ELR (cell line): ENCODE measurements at places on chromosomes 11 and 22.
A peak's percentile ranks its signal among the peaks of the same experiment; 100 is the strongest.

DNA sequence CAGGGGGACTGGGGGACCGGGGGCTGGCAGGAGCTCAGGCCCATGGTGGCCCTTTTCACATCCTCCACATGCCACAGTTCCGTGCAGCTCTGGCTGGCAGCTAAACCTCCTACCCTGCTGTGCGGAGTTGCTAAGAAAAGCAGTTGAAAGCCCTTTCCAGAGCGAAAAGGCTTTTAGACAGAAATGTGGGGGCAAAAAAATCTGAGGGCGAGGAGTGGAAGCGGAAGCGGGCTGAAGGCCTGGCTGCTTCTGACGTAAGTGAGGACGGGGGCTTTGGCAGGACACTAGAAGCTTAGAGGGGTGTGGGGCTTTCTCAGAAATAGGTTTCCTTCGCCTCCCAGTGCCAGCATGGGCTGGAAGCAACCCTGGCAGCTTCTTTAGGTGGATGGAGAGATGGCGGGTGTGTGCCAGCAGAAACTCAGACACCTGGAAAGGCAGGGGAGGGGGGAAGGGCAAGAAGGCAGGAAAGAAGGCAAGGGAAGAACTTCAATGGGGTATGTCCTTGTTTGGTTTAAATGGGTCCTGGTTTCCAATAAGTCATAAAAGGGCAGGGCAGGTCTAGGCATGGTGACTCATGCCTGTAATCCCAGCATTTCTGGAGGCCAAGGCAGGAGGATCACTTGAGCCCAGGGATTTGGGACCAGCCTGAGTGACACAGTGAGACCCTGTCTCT lies 11.2 kb upstream of the DGKZ start:
- peak; percentile 37 for DNase-seq

DNA sequence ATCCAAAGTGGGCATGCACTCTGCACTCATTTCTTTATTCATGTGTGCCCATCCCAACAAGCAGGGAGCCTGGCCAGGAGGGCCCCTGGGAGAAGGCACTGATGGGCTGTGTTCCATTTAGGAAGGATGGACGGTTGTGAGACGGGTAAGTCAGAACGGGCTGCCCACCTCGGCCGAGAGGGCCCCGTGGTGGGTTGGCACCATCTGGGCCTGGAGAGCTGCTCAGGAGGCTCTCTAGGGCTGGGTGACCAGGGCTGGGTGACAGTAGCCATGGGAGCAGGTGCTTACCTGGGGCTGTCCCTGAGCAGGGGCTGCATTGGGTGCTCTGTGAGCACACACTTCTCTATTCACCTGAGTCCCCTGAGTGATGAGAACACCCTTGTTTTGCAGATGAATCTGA lies 129.3 kb upstream of the B3GAT1 start:
- DNase-seq = no peak

DNA sequence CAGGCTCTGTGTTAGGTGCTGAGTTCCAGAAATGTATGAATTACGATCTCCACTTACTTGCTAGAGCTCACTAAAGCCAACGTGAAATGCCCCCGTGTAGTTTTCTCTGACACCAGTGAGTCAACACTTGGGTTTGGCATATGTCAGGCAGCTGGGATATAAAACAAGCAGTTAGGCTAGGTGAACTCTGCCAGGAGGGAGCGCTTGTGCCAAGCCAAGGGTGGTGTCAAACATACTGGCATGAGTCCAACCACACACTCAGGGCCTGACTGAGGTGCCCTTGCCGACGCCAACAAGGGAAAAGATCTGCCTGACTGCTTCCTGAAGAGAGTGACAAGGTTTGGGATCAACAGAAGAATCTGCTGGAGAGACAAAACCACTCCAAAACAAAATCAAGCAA lies 167.8 kb upstream of the NARS2 start:
- no peak for DNase-seq

GRCh38 chr11:124725719-124726105 lies 14.0 kb upstream of the NRGN start:
- DNase-seq = peak; percentile 75

DNA sequence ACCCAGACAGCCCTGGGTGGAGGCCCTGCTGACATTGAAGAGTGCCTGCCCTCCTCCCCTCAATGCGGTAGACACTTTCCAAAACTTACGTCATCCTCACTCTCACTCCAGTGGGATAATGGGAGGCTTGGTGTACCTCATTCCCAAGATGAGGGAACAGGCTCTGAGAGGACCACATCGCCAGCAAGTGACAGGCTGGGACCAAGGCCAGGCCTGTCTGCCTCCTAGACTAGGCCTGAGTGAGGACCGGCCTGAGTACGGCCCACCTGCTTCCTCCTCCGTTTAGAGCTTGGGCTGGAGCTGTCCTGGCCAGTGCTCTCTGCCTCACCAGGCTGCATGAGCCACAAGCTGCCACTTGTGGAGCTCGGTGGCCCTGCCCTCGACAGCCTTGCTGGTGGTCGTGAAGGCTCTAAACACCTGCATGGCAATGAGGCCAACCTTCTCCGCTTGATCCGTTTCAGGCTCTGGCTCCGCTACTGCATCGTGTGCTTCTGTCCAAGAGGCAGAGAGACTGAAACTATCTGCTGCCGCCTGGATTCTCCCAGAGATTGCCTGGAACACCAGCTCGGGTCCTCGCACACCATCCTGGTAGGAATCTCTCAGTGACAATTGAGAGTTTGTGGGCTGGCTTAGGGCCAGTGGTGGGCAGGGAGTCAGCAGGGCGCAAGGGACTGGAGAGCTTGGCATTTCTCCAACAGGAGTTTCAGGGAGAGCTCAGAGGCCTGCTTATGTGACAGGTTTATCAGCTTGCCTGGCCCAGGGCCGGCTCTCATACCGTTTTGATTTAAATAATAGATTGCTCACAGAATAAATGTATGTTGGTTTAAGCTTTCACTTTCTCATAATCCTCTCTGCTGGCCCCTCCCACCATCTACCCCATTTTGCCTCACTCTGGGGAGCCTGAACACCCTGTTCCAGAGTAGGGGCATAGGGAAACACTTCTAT lies 9.4 kb downstream of the LRRC75B start:
- no peak for DNase-seq

GRCh38 chr11:15836795-15837194 lies 519.6 kb downstream of the SOX6 start:
- DNase-seq = no peak

- peak; percentile 43 for DNase-seq
Observed at GRCh38 chr22:40044870-40045834, 50.4 kb downstream of the FAM83F start.

- no peak for DNase-seq
Observed at GRCh38 chr22:47257566-47257965, 495.1 kb downstream of the TBC1D22A start.

- DNase-seq = peak; percentile 64
Observed at GRCh38 chr22:38305471-38306448, 11.5 kb downstream of the CSNK1E start.

- DNase-seq = no peak
Observed at GRCh38 chr11:57647372-57647771, 2.3 kb downstream of the YPEL4 start.

GRCh38 chr11:63937713-63938478 lies 906 bp upstream of the NAA40 start:
- no peak for DNase-seq

DNA sequence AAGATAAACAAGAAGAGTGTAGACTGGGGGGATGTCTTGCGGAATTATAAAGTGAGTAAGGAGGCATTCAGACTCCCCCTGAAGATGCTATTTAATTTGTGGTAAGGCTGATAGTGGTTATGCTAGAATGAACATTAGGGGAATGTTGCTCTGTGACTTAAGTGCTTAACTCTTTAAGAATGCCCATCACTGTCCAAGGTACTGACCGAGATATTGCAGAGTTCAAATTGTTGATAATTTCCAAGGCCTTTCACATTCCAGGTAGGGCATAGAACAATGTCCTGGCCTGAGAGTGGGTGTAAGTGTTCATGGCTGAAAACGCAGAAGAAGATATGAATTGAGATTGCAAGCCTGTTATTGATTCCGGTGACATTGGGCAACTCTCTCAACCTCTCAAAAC lies 90.3 kb upstream of the SEZ6L start:
- no peak for DNase-seq

DNA sequence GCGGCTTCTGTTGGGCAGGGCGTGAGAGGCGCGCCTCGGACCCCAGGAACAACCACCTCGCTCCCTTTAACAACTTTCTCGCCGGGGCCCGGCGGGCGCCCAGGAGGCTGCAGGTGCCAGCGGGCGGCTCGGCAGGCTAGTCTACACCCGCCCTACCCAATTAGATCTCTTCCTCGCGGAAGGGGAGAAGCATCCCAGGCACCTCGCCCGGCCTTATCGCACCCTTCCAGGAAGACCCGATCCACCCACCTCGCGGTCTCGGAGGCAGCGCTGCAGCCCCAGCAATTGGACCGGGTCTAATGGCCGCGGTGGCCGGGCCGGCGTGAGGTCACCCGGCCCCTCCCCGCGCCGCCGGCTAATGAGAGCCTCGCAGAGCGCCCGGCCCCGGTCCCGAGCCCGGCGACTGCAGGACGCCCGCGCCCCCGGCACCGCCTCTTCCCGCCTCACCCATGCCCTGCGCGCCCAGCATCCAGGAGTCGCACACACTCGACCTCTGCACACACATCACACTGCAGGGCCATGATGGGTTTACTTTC lies at the start of gene PLAAT3:
PLAAT3 (minus strand) TSS at position 298 of the 536 bp plus-strand sequence. CDS start 419 bp downstream, outside the sequence.
- DNase-seq = peak; percentile 76

GRCh38 chr22:26401726-26402125 lies 27.3 kb upstream of the ASPHD2 start:
- peak; percentile 21 for DNase-seq

- no peak for DNase-seq
Observed at GRCh38 chr11:115778928-115779650, 274.9 kb upstream of the CADM1 start.

DNA sequence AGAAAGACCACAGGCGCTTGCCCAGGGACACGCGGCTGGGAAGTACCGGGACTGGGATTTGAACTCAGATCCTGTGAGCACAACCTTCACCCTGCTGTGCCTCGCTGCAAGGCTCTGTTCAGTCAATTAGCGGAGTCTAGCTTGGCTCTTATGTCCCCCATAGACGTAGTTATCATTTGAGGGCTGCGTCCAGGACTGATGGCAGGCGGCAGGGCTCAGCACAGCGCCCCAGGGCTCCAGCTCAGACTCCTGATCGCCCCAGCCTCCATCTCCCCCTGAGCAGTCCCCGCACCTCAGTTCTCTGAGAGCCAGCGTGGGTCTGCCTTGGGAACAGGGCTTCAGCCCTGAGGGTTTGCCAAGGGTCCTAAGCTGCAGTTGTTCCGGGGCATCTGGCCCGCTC lies 19.8 kb downstream of the MRGPRG start:
- DNase-seq = no peak

DNA sequence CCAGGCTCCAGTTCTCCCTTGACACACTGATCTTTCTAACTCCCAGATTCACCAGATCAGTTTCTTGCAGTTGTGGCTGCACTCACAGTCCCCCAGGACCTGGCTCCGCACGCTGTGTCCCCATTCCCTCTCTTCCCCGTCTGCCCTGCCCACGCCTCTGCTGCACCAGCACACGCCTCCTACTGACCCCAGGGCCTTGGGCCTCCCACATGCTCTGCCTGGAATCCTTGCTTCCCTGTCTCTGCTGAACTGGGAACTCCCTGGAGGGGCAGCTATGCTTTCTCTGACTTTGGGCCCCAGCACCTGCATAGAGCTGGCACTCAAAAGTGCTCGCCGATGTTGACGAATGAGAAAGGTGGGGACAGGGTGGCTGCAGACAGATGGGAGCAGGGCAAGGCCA lies 68.9 kb downstream of the MYO7A start:
- no peak for DNase-seq

- peak; percentile 32 for DNase-seq
Observed at GRCh38 chr11:1832211-1832919, 2.4 kb upstream of the SYT8 start.

DNA sequence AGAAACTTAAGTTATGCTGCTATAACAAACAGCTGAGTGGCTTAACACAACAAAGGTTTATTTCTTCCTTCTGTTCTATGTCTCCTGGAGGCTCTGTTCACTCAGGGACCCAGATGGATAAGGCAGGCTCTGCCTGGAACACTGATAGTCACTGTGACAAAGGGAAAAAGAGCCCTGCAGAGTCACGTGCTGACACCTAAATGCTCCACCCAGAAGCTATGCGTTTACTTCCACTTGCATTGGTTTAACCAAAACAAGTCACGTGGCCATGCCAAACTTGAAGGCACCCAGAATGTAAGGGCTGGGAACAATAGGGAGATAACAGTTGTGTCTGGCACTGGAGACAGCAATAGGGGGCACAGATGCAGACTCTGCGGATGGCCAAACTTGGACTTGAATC lies 3.4 kb upstream of the MS4A15 start:
- DNase-seq = no peak

DNA sequence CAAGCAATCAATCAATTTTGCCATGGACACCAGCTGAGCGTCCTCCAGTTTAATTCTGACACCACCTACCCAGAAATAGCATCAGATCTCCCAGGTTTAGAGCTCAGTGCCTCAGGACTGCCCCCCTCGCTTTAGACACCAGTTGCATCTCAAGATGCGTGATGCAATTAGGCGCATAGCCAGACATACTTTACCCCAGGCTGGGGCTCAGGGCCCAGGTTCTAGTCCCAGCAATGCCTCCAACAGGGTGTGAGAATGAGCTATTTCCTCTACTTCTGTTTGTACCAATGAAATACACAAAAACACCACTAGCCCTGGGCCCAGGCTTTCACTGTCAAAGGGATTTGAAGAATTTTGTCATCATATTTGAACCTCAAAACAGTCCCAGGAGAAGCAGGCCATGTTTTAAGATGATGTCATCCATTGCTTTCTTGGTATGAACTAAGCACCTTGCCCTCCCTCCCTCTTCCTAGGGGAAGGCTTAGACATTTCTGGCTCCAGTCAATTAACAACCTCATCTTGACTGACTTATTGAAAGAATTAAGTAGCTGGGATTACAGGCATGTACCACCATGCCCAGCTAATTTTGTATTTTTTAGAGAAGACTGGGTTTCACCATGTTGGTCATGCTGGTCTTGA lies 61.5 kb upstream of the INCENP start:
- DNase-seq = no peak

GRCh38 chr11:93890391-93891051 lies 40.1 kb upstream of the VSTM5 start:
- DNase-seq = no peak

GRCh38 chr11:95559899-95560298 lies 229.7 kb downstream of the FAM76B start:
- DNase-seq = no peak
